ENCODE measurements at places on chromosomes 16 and 17. TPM values are rescaled to one million over a fixed set of nuclear protein-coding genes. Genes with fewer than 3 reads are reported as not detected.
A peak's percentile ranks its signal among the peaks of the same experiment; 100 is the strongest.

GRCh38 chr17:69175625-69176456 lies 34.1 kb upstream of the ABCA6 start:
- no peaks in the 10 kb centered on the region for H3K36me3 ChIP-seq
- H3K4me3 ChIP-seq = no peak overlapping the region
- H3K4me1 ChIP-seq = no peaks in the 10 kb centered on the region
- DNase-seq = peak; percentile 90

- H3K4me1 ChIP-seq = no peaks in the 10 kb centered on the region
- H3K36me3 ChIP-seq = no peaks in the 10 kb centered on the region
- H3K27ac ChIP-seq = no peak overlapping the region
- H3K27me3 ChIP-seq = peaks cover 4% of the 10 kb centered on the region
- H3K4me3 ChIP-seq = no peak overlapping the region
Observed at GRCh38 chr17:57747221-57748017, 2.3 kb upstream of the CCDC182 start.

DNA sequence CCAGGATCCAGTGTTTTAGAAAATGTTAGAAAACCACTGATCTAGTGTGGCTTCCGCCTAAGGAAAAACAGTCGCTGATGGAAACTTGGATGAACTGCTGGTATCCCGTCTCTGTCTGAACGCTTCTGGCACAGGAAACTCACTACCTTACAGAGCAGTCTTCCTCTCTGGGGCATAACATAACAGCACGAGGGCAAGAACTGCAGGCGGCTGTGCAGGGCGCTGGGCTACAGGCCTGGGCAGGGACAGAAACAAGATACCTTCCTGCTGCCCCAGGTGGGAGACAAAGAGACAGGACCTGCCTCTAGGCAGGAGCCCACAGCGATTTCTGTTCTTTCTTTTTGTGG lies 10.5 kb downstream of the MXRA7 start:
- H3K27ac ChIP-seq = peak overlapping the region; percentile 89

- H3K4me1 ChIP-seq = peaks cover 15% of the 10 kb centered on the region
- no peak overlapping the region for H3K27ac ChIP-seq
- peaks cover 31% of the 10 kb centered on the region for H3K27me3 ChIP-seq
- DNase-seq = peak; percentile 44
- H3K4me3 ChIP-seq = peak overlapping the region; percentile 90
Observed at GRCh38 chr17:77959126-77959925, 823 bp downstream of the TNRC6C start.

The CMTM1 gene
- 2.0 TPM for total RNA-seq

The TEKT5 gene
- total RNA-seq = 0.99 TPM

The GCGR gene
- total RNA-seq = 0.15 TPM

DNA sequence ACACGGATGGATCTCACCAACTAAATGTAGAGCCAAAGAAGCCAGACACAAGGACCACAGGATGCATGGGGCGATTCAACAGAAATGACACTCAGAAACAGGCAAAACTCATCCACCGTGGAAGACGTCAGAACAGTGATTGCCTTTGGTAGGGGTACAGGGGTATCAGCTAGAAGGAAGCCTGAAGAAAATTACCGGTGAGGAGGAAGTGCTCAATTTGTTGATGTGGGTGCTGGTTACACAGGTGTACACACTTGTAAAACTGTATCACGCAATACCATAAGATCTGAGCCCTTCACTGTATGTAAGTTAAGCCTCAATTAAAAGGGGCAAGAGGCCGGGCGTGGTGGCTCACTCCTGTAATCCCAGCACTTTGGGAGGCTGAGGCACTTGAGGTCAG lies 226.1 kb downstream of the C16orf78 start:
- no peak for DNase-seq
- no peaks in the 10 kb centered on the region for H3K4me1 ChIP-seq
- H3K4me3 ChIP-seq = no peak overlapping the region
- no peak overlapping the region for H3K27ac ChIP-seq
- H3K27me3 ChIP-seq = no peaks in the 10 kb centered on the region
- H3K36me3 ChIP-seq = no peaks in the 10 kb centered on the region

DNA sequence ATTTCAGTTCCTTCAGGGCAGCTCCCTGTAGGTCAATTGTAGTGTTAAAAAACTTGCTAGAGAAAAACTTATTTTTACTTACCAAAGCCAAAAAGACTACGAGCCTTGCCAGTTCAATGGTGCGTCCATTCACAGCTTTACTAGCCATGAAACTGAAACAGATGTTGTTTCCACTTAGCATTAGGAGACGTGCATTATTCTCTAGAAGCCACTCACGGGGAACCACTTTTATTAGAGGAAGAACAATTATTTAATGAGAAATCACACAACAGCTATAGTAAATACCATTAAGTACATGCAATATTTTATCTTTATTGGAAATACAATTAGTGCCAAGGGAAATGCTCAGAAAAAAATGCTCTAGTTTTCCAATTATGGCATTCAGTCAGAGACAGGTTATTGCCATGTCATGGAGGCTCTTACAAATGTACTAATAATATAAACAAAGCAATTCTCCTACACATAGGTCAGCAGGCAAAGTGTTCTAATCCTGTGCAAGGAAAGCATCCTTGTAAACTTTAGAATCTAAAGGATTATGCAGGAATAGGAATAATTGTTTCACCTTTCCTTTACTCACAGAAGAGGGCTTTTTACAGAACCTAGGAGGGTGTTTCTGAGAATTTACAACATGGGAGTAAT lies 17.4 kb downstream of the LASP1NB start:
- DNase-seq = no peak
- H3K27me3 ChIP-seq = no peaks in the 10 kb centered on the region
- no peaks in the 10 kb centered on the region for H3K4me1 ChIP-seq
- H3K36me3 ChIP-seq = no peaks in the 10 kb centered on the region

The C16orf87 gene
- 26.0 TPM for total RNA-seq
